ENCODE measurements at places on chromosomes 5 and 9.
A peak's percentile ranks its signal among the peaks of the same experiment; 100 is the strongest.

GRCh38 chr5:139911425-139912120 is 116.0 kb downstream of the PSD2 start:
- H3K27ac ChIP-seq: no peak overlapping the region
- no peaks in the 10 kb centered on the region for H3K4me1 ChIP-seq
- H3K36me3 ChIP-seq: no peaks in the 10 kb centered on the region
- H3K27me3 ChIP-seq: peaks cover 27% of the 10 kb centered on the region

- H3K27me3 ChIP-seq: no peaks in the 10 kb centered on the region
- no peak overlapping the region for H3K27ac ChIP-seq
- H3K4me3 ChIP-seq: no peak overlapping the region
- H3K36me3 ChIP-seq: no peaks in the 10 kb centered on the region
- no peaks in the 10 kb centered on the region for H3K4me1 ChIP-seq
Measured at GRCh38 chr5:149898811-149899210, 45.8 kb downstream of the PDE6A start.

DNA sequence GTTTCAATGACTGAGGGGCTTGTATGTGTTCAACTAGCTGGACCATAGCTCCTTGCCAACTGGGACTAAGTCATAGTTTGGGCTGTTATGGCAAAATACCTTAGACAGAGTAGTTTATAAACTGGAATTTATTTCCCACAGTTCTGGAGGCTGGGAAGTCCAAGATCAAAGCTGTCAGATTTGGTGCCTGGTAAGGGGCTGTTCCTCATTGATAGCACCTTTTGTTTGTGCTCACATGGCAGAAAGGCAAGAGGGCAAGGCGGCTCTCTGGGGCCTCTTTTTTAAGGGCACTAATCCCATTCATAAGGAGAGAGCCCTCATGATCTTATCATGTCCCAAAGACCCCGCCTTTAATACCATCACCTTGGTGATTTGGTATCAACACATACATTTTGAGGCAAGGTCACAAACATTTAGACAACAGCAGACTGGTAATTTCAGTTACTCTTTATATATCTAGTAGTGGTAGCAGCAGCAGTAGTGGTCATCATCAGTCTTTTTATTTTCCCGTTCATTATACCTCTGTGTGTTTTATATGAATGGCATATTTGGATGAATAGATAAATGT is 477.0 kb downstream of the CCDC171 start:
- H3K27me3 ChIP-seq: no peaks in the 10 kb centered on the region
- H3K4me3 ChIP-seq: no peak overlapping the region
- no peak overlapping the region for H3K27ac ChIP-seq
- H3K4me1 ChIP-seq: no peaks in the 10 kb centered on the region
- no peaks in the 10 kb centered on the region for H3K36me3 ChIP-seq

DNA sequence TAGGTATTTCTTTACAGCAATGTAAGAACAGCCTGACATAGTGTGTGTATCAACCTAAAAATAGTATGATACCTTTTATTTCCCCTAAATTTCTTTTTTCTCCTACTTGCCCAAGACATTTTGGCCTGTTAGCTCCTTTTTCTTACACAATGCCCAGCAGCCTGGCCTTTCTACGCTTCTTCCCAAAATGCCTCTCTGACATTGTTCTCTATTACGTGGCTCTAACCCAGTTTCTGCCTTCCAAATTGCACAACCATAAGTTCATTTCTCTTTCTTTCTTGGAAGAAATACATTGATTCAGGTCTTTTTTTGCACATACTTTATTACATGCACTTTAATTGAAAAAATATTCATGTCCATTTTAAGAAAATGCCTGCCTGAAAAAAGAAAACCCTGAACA is 408.2 kb downstream of the PRR16 start:
- no peak for DNase-seq
- no peaks in the 10 kb centered on the region for H3K27me3 ChIP-seq
- H3K27ac ChIP-seq: no peak overlapping the region
- H3K4me3 ChIP-seq: no peak overlapping the region
- no peaks in the 10 kb centered on the region for H3K36me3 ChIP-seq

DNA sequence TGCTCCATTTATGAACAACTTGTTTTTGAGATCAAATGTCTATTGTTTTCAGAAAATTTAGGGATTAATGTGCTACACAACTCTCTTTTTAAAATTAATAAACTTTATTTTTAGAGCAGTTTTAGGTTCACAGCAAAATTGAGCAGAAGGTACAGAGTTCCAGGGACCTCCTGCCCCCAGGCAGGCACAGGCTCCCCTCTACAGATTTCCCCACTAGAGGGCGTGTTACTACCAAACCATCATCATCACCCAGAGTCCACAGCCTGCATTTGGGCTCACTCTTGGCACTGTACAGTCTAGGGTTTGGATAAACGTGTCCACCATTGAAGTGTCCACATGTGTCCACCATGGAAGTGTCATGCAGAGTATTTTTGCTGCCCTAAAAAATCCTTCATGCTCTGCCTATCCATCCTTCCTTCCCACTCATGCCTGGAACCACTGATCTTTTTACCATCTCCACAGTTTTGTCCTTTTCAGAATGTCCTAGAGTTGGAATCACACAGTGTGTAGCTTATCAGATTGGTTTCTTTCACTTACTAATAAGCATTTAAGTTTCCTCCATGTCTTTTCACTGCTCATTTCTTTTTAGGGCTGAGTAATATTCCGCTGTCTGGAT is 61.7 kb downstream of the MRPL36 start:
- DNase-seq: peak; percentile 58
- H3K27me3 ChIP-seq: no peaks in the 10 kb centered on the region
- no peak overlapping the region for H3K4me3 ChIP-seq
- H3K4me1 ChIP-seq: no peaks in the 10 kb centered on the region

DNA sequence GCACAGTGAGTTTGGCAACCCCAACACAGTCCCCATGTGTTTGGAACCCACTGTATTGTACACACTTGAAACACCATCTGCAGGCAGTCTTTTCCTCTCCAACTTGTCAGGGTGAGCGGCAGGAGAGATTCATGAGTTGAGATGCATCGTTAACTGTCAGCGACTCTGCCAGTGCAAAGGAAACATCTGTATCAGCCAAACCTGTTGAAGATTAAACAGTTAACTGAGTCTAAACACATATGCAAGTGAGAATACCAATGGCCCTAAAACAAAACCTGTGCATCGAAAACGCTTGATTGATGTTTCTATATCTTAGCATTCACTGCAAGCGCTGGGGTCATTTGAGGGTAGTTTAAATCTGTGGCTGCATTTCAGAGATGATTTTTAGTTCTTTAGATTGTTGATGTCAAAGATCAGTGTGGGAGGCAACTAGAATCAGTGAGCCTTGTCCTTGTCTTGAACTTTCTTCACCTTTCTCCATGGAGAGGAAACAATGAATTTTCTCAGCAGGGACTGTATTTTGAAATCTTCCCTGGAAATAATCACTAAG is 41.3 kb upstream of the PAM start:
- H3K4me3 ChIP-seq: no peak overlapping the region
- H3K27me3 ChIP-seq: no peaks in the 10 kb centered on the region
- no peak overlapping the region for H3K27ac ChIP-seq
- no peak for DNase-seq

DNA sequence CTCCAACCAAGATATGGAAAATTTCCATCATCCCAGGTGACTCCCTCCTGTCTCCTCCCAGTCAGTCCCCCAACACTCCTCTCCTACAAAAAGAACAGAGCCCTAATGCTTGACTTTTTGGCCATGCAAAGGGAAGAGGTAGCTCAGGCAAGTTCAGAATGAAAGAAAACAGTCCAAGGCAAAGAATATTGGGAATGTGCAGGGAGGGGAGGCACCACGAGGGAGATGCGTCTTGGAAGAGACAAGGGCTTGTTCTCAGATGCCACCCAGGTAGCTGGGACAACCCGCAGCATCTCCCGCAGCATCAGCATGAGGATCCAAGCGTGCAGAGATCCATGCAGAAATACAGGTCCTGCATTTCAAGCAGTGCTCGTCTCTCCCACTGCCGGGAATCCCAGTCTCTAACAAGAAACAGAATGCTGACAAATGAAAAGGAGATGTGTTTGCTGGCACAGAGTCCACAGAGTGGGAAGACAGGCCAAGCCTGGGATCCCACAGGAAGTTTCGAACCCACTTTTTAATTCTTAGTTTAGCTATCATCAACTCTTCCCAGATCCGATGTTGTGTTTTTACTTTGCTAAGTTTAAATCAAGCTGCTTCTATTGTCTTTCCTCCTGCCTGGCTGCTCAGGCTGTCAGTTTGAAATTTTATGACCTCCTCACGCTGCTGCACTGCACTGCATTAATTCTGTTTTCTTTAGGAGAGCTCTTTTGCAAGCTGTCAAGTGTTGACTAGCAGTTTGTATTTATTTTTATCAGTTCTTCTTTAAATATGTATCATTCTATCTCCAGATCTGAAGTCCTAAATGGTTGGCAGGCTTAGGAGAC is 86.8 kb upstream of the OSMR start:
- no peaks in the 10 kb centered on the region for H3K36me3 ChIP-seq
- H3K27ac ChIP-seq: no peak overlapping the region
- H3K4me3 ChIP-seq: no peak overlapping the region

GRCh38 chr5:173866858-173867679 is 21.1 kb upstream of the CPEB4 start:
- H3K27ac ChIP-seq: no peak overlapping the region
- H3K4me3 ChIP-seq: no peak overlapping the region
- H3K27me3 ChIP-seq: no peaks in the 10 kb centered on the region
- no peaks in the 10 kb centered on the region for H3K36me3 ChIP-seq
- DNase-seq: no peak

GRCh38 chr5:126540631-126541030 is 54.4 kb downstream of the ALDH7A1 start:
- H3K36me3 ChIP-seq: no peaks in the 10 kb centered on the region
- no peaks in the 10 kb centered on the region for H3K27me3 ChIP-seq
- H3K4me1 ChIP-seq: no peaks in the 10 kb centered on the region
- H3K4me3 ChIP-seq: no peak overlapping the region
- H3K27ac ChIP-seq: no peak overlapping the region

- DNase-seq: no peak
- no peaks in the 10 kb centered on the region for H3K27me3 ChIP-seq
- no peak overlapping the region for H3K4me3 ChIP-seq
- H3K36me3 ChIP-seq: no peaks in the 10 kb centered on the region
- H3K27ac ChIP-seq: no peak overlapping the region
Measured at GRCh38 chr9:113623851-113624485, 160.4 kb downstream of the RGS3 start.

- no peak overlapping the region for H3K27ac ChIP-seq
- H3K27me3 ChIP-seq: peaks cover 58% of the 10 kb centered on the region
- no peak overlapping the region for H3K4me3 ChIP-seq
- H3K4me1 ChIP-seq: no peaks in the 10 kb centered on the region
- H3K36me3 ChIP-seq: no peaks in the 10 kb centered on the region
Measured at GRCh38 chr5:176788941-176789872, 21.2 kb upstream of the UNC5A start.

DNA sequence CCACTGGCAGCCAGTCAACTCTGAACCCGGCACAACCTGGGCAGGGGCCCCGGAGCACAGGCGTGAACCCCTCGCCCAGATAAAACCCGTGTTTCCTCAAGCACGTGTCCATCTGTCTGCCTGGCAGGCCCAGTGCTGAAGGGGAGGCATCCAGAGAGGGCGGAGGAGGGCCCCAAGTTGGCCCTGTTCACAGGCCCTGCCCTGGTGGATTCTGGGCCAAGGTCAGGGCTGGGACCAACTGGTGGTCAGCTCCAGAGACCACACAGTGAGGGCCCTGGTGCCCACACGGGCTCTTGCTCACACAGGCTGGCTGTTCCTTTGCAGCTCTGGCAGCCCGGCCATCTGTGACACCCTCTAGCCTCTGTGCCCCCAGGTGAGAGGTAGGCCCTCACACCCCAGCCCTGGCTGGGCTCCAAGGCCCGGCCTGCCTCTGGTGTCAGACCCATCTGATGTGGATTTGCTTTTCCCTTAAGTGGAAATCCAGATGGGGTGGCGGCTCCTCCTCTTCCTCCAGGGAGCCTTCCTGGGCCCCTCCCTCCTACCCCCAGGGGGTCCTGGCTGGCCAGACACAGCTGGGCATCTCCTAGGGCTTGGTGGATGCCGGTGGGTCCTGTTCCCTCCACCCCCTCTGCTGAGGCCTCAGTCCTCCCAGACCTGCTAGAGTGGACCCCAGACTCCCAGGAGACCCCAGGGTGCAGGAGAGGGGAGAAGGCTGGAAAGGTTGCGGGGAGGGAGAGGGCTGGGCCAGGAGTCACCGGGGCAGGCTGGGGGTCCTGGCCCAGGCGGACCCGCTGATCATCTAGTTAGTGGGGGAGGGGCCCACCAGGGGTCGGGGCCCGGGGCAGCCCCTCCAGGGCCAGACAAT is 525 bp upstream of the STPG3 start:
- no peak overlapping the region for H3K27ac ChIP-seq
- no peak for DNase-seq
- no peaks in the 10 kb centered on the region for H3K36me3 ChIP-seq
- peaks cover 7% of the 10 kb centered on the region for H3K27me3 ChIP-seq
- peaks cover 11% of the 10 kb centered on the region for H3K4me1 ChIP-seq
- no peak overlapping the region for H3K4me3 ChIP-seq

DNA sequence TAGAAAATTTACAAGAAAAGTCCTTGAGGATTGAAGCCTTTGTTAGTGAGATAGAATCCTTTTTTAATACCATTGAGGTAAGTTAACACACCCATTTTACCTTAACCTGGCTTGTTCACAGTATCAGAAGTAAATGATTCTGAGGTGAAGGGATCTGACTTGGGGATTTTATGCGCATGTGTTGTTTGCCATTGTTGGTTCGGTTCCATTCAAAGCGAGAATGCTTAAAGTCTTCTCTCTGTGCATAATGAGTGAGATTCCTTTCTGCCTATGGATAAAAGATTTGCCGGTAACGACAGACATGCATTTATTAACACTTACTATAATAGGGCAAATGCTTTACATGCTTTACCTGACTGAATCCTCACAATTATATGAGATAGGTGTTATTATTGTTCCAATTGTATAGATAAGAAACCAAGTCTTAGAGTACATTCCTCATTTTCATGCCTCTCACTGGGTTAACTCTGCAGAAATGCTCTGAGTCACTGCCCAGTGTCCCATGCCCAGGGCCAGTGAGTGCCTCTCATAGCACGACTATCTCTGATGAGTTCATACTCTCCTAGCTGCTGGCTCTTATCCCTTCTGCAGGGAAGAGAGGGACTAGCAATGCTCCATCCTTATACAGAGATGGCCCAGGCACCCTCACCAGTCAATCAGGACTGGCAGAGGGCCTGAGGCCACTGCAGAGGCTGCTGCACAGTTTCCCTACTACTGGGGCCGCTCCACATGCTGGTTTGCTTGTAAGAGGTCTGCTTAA is 54.4 kb downstream of the CMYA5 start:
- DNase-seq: no peak
- no peak overlapping the region for H3K4me3 ChIP-seq
- H3K4me1 ChIP-seq: peaks cover 12% of the 10 kb centered on the region
- H3K27ac ChIP-seq: no peak overlapping the region
- H3K27me3 ChIP-seq: peaks cover 3% of the 10 kb centered on the region
- no peaks in the 10 kb centered on the region for H3K36me3 ChIP-seq

DNA sequence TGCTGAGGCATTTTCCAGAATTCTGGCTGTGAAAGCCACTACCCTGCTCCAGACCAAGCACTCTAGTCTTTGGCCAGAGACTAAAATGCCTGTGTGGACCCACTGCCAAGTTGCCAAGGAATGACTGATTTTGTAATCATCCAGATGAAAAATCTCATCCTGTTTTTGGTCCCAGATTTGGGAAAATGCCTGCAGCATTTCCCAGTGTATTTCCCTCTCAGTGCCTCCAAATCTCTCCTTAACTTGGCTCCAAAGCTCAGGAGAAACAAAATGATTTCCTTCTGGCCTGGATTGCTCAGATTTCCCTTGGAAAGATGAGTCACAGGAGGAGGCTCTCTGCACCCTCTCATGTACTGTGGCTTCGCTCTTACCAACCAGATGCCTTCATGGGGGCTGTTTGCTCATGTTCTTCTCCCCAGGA is 335.2 kb upstream of the TARS1 start:
- H3K27me3 ChIP-seq: no peaks in the 10 kb centered on the region
- H3K4me3 ChIP-seq: no peak overlapping the region
- H3K27ac ChIP-seq: no peak overlapping the region
- H3K36me3 ChIP-seq: no peaks in the 10 kb centered on the region
- H3K4me1 ChIP-seq: no peaks in the 10 kb centered on the region
